ENCODE measurements at places on chromosomes 16 and 17. TPM values are rescaled to one million over a fixed set of nuclear protein-coding genes. Genes with fewer than 3 reads are reported as not detected.

Gene RPRML
- total RNA-seq: 1.3 TPM

Gene DBNDD1
- 56.5 TPM for total RNA-seq

Gene OR1A1
- total RNA-seq: not detected

Gene NPW
- total RNA-seq: 0.83 TPM

Gene SLC5A11
- total RNA-seq: not detected

Gene KRT13
- not detected for total RNA-seq

All from myocyte (in vitro differentiated cells).